NCI-H2227 treated with DMSO at 0.1 percent for 48 hours (cell line): ENCODE measurements at places on chromosomes 2 and 18.

DNA sequence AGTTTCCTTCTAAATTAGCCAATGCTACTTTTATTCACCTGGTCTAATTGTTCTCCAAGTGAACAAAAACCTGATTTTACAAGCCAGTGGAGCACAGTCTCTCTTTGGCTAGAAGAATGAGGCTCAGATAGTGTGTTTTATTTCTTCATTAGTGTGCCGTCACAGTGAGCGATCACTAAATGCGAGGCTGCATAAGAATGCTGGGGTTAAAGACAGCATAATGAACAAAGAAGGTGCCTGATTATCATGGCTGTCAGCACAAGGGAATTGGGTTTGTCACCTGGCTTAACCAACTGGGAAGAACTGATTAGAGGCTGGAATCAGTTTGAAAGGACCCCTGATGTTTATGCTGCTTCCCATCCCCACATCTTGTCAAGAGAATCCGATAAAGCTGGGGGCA, 76.4 kb downstream of the EPHA4 start:
- no peak for DNase-seq

GRCh38 chr2:187188783-187189631, 259.0 kb downstream of the CALCRL start:
- no peak for DNase-seq

DNA sequence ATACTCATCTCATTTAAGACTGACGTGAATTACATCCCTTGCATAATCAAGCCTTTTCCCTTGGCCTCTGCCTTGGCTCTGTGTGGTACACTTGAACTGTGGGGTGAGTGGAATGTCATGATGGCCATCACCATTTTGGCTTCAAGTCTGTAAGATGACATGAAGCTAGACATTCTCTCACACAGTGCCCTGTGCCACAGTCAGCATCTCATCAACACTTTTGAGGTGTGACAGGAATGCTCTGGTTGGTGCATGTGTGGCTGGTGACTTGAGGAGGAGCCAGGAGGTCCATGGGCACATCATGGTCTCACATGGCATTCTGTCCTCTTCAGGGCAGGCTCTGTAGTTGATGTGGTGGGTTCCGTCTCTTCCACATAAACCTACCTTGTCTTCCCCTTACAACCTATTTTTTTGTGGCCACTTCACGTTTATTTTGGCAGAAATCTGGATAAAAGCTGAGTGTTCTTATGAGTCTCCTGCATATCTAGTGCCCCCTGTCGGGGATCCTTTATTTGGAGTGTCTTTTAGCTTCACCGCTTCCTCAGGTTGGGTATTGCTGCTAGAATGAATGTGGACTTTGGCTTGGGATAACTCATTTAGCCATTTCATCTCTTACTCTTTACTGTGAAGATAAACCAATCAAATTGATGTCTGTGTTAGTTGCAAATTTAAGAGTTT, 28.1 kb downstream of the MAP4K4 start:
- no peak for DNase-seq

DNA sequence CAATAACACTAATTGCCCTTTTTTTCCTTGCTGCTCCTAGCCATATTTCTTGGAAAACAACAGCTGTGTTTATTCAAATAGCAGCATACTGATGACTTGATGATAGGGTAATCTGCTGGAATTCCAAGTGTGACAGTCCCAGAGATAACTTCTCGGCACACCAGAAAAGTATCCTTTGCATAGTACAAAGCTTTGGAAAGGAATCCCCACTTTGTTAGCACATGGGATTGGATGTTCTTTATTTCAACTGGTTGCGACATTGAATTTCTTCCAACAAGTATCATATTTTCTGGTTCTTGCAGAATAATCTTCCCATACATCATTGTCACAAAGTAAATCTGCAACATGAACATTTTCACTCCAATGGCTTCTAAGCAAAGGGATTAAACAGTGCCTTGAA, 445.8 kb upstream of the ACVR2A start:
- DNase-seq = no peak

DNA sequence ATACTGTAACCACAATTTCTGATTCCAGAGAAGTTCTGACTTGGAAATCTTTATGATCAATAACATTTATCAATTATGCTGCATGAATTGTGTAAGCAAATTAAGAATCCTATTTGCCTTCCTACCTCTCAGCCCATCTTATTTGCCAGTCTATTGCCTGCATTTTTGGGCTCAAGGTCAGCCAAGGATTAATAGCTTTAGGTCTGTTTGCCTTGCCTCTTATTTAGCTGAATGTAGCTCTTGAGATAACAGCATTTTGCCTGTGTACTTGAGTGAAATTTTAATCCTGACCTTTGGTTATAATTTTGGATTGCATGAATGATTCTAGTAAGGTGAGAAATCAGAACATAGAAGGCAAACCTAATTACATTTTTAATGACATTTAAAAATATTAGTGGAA, 51.2 kb downstream of the MYO3B start:
- peak; percentile 26 for DNase-seq

DNA sequence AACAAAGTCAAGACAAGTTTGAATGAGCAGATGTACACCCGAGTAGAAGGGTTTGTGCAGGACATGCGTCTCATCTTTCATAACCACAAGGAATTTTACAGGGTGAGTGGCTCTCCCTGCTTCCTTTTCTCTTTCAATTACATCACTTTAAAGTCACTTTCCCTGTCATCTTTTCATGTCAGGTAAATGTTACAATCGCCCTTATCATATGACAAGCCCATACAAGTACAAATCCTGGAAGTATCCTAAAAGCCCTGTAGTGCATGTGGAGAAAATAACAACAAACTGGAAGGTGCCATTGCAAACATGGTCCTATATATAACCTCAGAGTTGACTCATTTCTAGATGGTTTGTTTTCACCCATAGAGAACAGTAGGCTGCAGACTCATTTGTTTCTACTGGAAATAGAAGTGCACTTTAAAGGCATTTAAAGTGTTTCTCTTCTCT, 126.0 kb downstream of the SP100 start:
- no peak for DNase-seq

DNA sequence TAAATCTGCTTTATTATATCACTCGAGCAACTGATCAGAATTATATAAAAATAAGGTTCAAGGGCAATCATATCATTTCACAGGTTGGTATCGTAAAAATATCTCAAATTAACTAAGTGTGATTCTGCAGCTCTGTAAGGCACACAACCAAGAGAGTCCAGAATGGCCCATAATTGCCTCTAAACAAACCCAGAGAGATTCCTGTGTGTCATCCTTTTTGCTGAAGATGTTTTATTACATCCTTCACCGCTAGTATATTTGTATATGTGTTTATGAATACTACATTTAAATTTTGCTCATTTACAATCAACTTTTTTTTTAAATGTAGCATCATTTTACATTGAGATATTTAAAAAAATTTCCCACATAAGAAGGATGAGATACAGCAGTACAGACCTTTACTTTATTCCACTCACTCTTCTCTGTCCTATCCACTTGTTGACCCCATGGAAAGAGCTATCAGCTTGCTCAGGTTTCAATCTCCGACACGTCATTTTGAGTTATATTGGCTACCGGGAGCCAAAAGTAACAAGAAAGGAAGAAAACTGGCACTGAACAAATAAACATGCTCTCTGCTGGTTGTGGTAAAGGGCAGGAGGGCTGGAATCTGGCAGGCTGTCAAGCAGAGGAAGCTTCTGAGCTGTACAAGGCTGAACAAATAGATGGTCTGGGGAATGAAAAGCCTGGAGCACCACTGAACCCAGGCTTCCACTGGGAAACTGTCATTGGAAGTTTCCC, 23.1 kb downstream of the PLA2R1 start:
- no peak for DNase-seq

- no peak for DNase-seq
Observed at GRCh38 chr2:219680958-219681693, 53.7 kb downstream of the SLC4A3 start.

DNA sequence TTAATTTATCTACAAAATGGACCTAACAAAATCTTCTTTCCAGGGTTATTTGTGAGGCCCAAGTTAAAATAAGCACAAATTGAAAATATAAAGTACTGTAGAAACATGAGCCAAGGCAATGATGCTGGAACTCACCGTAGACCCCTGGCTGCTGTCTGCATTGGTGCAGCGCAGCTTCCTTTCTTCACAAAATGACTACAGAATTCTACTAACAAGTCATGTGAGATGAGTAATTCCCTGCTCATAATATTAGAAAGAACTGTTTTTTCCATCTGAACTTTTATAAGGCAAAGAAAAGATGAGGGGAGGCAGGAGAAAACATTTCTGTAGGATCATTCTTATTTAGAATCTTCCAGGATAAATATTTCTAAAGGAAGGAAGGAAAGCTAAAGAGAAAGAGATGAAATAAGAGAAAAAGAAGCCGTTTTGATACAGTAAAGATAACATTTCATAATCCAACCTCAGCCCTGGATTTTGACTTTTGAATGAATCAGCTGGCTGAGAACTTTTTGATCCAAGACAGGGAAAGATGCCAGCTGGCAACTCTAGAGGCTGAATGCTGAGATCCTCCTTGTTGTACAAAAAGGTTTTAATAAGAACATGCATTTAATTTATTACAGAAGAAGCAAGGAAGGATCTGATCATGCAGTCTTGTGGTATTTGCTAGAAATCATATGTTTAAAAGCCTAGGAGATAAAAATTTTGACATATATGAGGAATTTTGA, 183.9 kb upstream of the KLHL14 start:
- DNase-seq = no peak

DNA sequence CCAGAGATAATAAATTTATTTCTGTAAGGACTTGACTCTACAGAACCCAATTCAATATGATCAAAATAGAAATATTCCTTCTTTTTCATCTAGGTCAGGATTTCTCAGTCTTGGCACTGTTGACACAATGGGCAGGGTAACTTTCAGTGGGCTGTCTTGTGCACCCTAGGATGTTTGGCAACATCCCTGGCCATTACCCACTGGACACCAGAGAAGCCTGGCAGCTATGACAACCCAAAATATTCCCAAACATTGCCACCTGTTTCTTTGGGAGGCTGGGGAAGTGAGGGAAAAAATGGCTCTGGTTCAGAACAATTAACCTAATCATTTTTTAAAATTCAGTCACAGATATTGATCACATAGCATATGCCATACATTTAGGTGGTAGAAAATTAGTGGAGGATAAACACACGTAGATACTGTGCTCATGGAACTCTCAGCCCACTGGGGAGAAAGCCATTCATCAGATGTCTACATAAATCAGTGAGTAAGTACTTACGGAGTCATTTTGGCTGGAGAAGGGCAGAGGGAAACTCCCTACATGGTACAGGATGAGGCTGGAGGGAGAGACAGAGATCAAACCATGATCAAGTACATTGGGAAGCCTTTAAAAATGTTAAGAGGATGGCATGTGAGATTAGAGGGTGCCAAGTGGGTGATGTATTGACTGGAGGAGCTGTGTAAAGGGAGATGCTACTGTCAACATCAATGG, 718 bp upstream of the TNP1 start:
- DNase-seq = no peak

GRCh38 chr18:44246001-44246400, 434.7 kb upstream of the SETBP1 start:
- no peak for DNase-seq

- DNase-seq = no peak
Observed at GRCh38 chr2:99928470-99929053, 213.8 kb downstream of the AFF3 start.

GRCh38 chr2:2306878-2307277, 24.2 kb downstream of the MYT1L start:
- DNase-seq = peak; percentile 47

- no peak for DNase-seq
Observed at GRCh38 chr2:239557516-239557915, 156.7 kb upstream of the HDAC4 start.

DNA sequence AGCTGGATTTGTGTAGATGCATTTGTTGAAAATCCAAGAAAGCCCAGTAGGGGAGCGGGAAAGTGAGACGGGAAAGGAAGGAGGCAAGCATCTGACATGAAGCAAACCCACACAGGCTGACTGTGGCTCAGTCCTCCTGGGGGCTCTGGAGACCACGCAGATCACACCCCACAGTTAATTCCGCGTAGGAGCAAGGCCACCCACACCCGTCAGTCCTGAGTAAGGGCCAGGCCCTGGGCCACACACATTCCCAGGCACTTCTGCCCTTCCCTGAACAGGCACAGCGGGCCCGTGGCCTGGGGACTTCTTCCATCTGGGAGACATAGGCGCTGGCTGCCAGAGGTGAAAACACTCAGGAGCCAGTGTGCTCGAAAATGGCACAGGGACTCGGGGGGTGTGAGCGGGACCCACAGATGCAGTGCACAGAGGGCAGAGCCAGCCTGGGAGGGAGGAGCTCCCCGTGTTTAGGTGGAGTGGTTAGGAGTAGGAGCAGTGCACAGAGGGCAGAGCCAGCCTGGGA, 19.4 kb upstream of the PRLH start:
- no peak for DNase-seq

GRCh38 chr2:236840215-236840614, 245.5 kb upstream of the COPS8 start:
- no peak for DNase-seq

DNA sequence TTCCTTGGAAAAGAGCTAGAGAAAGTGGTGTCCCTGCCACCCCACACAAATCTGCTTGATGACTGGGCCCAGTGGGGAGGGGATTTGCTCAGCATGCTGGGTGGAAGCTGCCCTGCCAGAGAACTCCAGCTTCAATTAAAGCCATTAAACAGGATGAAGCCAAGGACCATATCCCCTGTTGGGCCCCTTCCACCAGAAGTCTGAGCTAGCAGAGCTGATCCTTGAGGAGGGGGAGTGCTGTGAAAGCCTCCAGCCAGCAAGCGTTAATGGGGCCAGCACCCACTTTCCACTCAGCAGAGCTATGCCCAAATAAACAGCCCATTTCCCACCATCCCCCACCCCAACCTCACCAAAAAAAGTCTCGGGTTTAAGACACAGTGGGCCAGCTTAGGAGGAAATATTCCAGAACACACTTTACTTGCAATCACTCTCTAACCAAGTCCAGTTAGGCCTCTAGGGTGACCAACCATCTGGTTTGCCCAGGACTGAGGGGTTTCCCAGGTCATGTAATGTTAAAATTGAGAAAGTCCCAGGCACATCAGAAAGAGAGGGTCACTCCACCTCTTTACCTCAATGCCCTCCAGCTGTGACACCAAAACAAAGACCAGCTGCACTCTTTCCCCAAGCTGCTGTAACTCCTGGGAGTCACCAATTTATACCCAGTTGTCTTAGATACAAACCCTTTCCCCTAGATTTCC, 132.3 kb downstream of the FOXI3 start:
- no peak for DNase-seq

DNA sequence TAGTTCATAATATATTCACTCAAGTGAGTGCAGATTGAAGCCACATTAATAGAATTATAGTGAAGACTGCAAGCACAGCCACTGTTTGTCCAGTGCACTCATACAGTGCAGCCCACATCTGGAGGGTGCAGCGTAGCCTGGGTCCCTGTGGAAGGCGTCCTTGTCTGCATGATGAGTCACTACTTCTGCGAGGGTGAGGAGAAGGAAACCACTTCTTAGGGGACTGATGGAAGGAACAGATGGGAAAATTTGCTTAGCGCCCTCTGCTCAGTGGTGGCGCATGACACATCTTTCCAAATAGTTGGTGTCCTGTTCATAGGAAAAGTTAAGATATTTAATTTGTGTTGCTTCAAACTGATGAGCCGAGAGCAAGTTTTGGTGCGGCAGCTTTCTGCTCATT, 330.4 kb upstream of the SMIM21 start:
- no peak for DNase-seq

GRCh38 chr2:177072090-177072489, 140.5 kb upstream of the HNRNPA3 start:
- DNase-seq = no peak

- no peak for DNase-seq
Observed at GRCh38 chr18:58547864-58548263, 81.0 kb downstream of the ALPK2 start.
